Brain microvascular endothelial cell (primary cell): ENCODE measurements at places on chromosomes 3 and 15.
A peak's percentile ranks its signal among the peaks of the same experiment; 100 is the strongest.

DNA sequence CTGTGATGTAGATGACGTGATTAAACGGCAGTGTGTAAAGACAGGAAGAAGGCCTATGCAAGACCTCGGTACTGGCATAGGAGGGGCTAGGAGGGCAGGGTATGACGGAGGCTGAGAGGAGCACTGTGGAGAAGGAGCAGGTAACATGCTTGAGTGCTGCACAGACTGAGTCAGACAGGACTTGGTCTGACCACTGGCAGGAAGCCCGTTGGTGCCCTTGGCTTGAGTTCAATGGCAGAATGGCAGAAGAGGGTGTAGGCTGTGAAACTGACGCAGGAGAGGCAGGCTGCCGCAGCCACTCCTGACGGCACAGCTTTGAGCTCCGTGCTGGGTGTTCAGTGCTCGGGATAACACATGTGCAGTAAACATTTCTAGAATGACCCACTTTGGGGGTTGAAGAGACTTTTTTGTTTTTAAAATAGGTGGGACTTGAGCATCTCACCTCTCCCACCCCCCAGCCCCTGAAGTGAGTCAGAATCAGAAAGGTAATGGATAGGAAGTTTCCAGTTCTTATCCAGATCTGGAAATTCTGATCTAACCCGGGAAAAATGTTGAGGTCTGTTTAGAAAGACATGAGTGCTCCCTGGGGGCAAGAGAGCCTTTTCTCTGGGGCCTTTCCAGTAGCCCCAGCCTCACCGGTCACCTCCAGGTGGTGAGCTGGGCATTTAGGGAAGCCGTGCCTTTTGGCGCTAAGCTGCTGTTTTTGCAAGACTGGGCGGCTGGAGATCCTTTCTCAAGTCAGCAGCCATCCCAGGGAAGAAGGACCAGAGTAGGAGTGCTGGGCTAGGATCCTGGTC lies 126.4 kb downstream of the RPLP1 start:
- no peak for DNase-seq

DNA sequence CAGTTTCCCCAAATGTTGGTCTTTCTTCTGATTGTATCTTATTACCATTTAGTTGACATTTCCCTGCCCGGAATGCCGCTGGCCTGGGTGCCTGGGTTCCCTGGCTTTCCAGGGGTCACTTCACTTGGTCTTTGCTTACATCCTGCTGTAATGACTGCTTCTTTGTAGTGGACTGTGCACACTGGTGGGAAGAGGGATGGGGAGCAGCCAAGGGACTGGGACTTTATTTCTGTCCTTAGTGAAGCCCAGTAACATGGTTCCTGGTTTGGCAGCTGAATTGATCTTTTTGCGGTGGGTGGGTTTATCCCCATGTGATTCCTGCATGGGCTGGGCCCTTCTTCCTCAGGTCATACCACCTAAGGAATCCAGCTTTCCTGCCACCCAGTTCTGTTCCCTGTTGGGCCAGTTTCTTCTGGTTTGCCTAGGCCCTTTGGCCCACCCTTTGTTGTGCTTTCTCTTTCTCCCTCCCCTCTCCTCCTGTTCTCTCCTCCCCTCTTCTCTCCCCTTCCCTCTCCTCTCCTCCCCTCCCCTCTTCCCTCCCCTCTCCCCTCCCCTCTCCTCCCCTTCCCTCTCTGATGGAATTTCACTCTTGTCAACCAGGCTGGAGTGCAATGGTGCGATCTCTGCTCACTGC lies 41.9 kb downstream of the TRIM71 start:
- DNase-seq = no peak

GRCh38 chr3:31934866-31935265 lies 46.2 kb downstream of the OSBPL10 start:
- DNase-seq = no peak

- DNase-seq = no peak
Measured at GRCh38 chr3:10194328-10195071, 29.8 kb downstream of the IRAK2 start.

- no peak for DNase-seq
Measured at GRCh38 chr15:68658641-68659358, 80.0 kb downstream of the CORO2B start.

DNA sequence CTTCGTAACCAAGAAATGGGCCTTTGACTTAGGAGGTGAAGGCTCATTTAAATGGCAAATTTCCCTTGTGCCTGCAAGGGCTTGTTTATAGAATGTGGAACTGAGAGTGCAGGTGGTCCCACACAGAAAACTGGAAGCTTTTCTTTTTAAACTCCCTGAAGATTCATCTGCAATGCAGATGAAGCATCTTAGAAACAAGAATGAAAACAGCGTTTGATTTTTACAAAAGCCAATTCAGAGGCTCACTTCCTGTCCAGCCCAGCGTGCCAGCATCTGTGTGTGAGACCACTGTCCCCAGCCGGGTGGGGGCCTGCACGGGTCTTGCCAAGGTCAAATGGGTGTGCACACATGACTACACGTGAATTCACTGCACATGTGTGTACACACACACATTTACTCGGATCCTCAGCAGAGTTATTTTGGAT lies 94.7 kb downstream of the LINGO1 start:
- DNase-seq = no peak

- DNase-seq = no peak
Measured at GRCh38 chr3:55907616-55908015, 420.5 kb upstream of the WNT5A start.

- no peak for DNase-seq
Measured at GRCh38 chr3:53939813-53940212, 48.2 kb upstream of the SELENOK start.

GRCh38 chr3:63492464-63492863 lies 160.0 kb upstream of the SNTN start:
- DNase-seq = no peak

DNA sequence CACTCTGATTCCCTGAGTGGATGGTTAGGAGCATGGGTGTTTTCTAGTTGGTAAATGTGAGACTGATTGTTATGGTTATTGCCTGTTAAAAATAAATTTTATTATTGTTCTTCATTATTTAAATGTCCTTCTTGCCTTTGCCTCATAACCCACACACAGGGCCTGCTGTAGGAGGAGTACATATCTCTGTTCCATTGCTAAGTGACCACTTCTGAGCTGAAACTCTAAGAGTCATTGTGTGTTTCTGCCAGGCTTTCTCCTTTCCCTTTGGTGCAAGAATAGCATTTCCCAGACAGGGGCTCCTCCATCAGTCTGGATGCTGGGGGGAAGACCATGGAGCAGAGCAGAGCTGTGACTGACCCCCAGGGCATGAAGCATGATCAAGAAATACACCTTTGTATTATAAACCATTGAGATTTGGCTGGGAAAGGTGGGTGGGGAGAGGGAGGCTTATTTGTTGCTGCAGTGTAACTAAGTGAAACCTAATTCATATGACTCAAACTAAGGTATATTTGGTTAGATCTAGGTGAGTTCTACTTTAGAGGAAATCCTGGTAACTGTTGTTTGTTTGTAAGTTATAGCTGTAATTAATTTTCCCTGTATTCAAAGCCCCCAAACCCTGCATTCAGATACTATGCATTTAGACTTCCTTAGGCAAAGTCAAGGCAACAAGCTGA lies 137.4 kb downstream of the TGFBR2 start:
- DNase-seq = no peak

GRCh38 chr3:94362393-94362792 lies 299.5 kb downstream of the NSUN3 start:
- DNase-seq = no peak

DNA sequence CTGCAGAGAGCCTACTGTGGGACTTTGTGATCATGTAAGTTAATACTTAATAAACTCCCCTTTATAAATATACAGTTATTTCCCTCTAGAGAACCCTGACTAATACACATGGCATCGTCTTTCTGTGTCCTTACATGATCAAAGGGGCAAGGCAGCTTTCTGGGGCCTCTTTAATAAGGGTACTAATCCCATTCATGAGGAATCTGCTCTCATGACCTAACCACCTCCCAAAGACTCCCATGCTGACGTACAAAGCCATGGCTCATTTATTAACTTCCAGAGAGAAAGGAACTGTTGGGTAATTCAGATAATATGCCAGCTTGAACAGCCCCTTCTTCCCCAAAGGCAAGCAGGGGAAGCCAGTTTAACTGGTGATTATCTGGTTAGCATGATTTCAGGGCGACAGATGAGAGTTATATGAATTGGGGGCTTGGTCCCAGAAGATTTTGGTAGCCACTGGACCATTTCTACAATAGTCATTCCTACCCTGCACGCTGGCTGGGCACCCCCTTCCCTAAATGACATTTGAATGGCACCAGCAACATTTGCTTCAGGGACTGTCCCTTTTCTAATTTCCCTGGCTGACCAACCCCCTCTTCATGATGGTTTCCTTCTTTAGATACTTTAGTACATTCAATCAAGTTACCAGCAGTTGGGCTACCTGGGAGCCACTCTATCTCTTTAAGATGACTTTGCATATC lies 83.6 kb upstream of the C3orf80 start:
- DNase-seq = no peak

- DNase-seq = no peak
Measured at GRCh38 chr3:75140904-75141615, 523.1 kb upstream of the FRG2C start.

GRCh38 chr3:66830301-66830700 lies 167.8 kb upstream of the KBTBD8 start:
- DNase-seq = no peak

DNA sequence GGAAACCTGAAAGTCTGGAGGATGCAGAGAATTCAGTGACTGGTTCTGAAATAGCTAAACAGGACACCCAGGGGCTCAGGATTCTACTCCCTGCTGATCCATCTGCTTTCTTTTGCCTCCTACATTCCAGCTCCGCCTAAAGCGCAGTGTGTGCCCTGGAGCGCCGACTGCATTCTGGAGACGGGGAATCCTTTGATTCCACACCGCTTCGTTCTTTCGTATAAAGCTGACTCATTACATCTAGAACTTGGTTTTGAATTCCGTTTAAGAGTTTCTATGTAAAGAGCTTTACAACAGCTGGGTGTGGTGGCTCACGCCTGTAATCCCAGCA lies 61.8 kb downstream of the SENP2 start:
- DNase-seq = no peak

GRCh38 chr3:154926721-154927120 lies 153.4 kb upstream of the MME start:
- no peak for DNase-seq

- no peak for DNase-seq
Measured at GRCh38 chr3:100577382-100578008, 31.9 kb upstream of the ADGRG7 start.

- peak; percentile 85 for DNase-seq
Measured at GRCh38 chr3:160665784-160666526, 11.0 kb upstream of the ARL14 start.

DNA sequence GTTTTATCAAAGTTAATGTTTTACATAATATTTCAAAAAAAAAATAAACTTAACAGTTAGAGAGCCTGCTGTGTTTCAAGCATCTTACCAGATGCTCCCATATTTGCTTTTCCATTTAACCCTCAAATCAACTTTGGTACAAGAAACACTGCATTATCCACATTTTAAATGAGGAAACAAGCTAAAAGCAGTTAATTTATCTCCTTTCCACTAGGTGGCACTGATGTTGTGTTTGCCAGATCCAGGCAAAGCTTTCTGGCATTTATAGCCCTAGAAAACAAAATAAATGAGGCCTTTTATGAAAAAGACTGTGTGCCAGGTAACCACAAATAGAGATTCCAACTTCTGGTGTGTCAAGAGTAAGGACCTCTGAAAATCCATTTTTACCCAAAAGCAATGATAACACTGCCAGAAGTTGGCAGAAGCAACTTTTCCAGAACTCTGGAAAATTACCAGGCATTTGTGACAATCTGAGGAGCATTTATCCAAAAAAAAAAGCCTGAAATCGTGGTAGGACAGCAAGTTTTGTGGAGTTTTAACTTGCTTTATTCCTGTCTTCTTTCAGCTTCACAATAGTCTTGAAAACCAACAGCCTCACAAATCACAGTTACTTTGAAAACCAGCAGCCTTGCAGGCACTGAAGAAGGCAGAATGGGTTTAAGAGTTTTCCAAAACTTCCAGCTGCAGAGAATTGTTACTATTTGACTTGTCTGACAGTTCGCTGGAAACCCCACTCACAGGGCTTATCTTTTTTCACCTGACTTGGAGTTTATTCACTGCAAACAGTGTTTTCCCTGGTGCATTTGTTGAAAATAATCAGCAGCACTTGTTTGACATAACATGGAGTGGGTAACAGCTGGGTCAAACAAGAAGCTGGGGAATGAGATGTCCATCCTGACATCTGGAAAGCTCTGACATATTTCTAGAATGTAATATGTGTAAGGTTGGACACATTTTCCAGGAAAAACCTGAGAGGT lies 9.2 kb downstream of the FAM162A start:
- DNase-seq = no peak

DNA sequence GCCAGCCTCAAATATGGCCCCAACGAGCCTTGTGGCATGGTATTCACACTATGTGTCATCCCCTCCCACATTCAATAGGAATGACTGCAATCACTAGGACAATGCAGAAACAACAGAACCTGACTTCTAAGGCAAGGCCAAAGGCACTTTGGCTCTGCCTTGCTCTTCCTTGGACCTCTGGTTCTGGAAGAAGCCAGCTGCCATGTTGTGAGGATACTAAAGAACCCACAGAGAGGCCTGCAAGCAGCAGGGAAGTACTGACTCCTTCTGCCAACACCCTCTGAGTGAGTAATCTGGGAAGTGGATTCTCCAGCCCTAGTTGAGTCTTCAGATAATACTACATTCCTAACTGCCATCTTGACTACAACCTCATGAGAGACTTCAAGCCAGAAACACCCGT lies 64.7 kb downstream of the ADAMTS9 start:
- DNase-seq = peak; percentile 49

GRCh38 chr15:73268457-73268856 lies 100.3 kb downstream of the HCN4 start:
- no peak for DNase-seq

- DNase-seq = no peak
Measured at GRCh38 chr3:25281732-25282126, 146.3 kb upstream of the RARB start.

DNA sequence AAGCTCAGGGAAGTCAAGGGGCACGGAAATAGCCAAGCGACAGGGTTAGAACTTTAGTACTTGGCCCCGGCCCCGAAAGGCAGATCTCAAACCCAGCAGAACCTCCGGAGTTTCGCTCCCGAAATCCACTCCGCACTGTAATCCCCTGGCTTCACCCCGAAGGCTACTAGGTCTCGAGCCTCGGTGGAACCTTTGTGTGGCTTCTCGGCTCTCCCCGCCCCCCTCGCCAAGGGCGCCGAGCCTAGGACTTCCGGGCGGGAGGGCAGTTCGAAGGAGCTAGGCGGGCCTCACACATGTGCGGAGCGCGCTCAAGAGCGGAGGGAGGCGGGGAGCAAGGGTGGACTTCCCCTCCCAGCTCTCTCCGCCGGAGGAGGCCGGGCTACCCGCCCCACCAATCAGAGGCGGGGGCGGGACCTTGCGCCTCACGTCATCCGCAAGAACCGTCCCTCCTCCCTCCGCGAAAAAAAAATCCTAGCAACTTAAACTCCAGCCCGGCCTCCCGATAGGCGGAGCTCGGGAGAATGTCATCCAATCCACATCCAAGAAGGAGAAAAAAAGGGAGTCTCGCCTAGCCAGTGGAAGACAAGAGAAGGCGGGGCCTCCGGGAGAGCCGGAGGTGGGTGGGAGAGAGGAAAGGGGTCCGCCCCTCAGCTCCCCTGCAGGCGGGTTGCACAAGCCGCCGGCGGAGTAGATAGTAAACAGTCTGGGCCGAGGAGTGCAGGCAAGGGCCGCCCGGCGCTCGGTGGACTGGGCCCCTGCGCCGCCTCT lies 2.4 kb upstream of the SIN3A start:
- DNase-seq = peak; percentile 99
